ENCODE measurements at places on chromosomes 2 and 18.

- DNase-seq: no peak
Observed at GRCh38 chr2:16726147-16726546, 60.5 kb upstream of the CYRIA start.

DNA sequence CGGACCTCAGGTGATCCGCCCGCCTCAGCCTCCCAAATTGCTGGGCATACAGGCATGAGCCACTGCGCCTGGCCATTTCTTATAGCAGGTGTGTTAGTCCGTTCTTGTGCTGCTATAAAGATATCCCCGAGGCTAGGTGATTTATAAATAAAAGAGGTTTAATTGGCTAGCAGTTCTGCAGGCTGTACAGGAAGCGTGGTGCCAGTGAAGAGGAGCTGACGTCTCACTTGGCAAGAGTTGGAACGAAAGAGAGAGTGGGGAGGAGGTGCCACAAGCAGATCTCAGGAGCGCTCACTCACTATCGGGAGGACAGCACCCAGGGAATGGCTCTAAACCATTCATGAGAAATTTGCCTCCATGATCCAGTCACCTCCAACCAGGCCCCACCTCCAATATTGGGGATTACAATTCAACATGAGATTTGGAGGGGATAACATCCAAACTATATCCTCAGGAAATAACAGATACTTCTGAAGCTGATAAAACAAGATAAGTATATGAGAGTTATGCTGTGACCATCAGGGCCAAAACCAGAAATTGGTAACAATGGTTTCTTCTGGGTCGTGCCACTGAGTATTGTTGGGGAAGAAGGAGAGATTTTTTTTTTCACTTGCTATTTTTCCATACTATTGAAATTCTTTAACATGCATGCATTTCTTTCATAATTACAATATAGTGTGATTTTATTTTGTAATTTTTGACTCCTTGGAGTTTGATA lies 7.4 kb upstream of the RMC1 start:
- DNase-seq: peak; percentile 74

DNA sequence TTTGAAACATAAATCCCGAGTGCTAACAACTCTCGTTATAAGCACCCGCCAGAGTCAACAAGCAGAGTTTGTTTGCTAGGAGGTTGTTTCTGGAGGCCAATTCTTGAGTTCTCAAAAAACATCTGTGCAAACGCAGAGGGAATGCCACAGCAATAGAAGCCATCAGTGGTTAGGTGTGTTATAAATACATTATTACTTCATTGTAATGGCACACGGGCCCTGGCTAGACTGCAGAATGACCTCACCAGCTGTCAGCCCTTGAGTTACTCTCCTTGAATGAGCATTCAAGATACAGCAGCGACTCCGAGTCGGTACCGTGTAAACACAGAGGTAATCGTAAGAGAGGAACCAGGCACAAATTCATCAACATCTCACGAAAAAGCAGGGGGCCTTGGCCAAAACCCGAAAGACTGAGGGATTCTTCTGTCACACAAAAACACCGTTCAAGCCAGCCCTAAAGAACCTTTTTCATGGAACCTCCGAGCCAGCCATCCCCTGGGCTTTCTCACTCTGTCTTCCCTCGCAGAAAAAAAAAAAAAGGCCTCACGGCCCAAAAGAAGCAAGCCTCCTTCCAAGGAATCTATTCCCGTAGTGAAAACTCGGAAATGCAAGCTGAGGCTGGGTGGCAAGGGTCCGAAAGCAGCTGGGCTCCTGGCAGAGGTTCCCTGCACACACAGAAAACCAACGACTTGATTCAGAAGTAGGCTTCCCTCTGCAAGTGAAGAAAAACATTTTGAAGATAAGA lies 133.7 kb upstream of the MEIS1 start:
- DNase-seq: no peak

- no peak for DNase-seq
Observed at GRCh38 chr2:96151595-96152303, 6.5 kb upstream of the DUSP2 start.

DNA sequence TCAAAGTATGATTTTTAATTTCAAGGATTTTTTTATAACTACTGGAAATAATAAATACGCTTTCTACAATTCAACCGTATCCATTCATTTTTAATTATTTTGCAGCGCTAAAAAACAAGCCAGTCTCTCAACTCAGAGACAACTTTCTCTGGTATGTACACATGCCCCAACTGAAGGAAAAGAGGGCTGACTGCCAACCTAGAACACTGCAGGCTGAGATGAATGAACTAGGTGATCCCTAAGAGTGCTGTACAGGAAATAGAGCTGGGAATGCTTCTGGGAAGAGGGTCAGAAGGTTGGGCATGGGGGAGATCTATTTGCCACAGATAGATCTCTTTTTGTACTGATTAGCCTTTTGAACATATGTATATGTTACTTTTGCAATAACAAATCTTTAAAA lies 460.1 kb downstream of the NR4A2 start:
- no peak for DNase-seq

DNA sequence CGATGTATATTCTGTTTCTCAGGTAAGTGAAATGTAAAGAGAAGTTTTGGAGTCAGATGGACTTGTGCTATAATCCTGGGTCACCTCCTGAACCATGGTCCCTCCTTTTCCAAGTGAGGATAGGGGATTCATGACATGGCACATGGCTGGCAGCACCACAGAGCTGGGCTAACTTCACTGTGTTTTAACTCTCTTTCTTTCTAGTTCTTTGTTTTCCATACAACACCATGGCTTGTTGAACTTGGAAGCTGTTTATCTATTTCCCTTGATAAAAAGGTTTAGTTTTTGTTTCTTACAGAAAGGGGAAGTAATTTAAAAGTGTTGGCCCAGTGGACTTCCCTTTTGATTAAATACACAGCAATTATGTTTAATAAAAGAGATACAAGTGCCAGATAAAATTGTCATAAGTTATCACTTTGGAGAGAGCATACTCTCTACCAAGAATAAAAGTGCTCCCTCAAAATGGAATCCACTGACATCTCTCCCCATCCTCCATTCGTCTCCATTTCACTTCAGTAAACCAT lies 90.4 kb downstream of the PLCL1 start:
- no peak for DNase-seq

- DNase-seq: peak; percentile 31
Observed at GRCh38 chr2:240567872-240568677, at the start of gene RNPEPL1. Gene RNPEPL1, plus strand, starts transcription at chr2:240568484. Its CDS starts 103 bp downstream, at chr2:240568587.

- DNase-seq: no peak
Observed at GRCh38 chr2:7999683-8000476, 682.0 kb upstream of the ID2 start.

GRCh38 chr2:180291060-180291459 lies 284.0 kb upstream of the CWC22 start:
- no peak for DNase-seq

GRCh38 chr18:70956554-70956953 lies 667.7 kb downstream of the SOCS6 start:
- DNase-seq: no peak

DNA sequence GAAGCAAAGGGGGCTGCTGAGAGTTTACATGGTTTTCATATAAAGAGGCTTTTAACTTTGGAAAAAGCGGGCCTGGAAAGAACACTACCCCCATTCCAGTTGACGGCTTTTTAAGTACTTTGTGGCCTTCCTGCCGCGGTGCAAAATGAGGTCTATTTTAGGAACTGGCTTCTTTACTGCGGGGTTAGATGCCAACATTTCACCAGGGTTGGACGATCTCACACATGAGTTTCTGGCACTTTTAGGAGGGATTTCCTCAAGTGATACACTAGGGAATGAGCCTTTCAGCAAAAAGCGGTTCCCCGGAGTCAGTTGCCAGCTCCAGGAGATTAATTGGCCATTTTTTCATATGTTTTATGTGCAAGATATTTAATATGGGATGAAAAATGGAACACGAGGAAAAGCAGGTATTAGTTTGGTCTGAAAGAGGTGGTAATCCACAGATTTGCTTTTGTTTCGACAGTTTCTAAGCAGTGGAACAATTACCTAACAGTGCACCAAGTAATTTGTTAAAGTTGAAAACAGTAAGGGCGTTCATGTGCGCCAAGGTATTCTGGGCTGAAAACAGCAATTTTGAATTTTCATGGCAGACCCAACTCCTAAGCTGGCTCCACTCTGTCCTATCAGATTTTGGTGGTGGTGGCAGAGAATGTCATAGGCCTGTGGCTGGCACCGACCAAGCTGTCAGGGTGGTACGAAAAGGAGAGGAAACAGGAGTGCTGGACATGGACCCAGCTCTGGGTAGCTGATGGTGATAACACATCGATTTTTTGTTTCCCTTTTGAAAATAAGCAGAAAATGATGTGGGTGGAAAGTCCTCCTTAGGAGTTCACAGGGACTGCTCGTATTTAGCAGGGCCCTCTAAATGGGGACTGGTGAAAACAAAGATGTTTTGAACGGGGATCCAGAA lies 55.6 kb upstream of the FZD5 start:
- no peak for DNase-seq

GRCh38 chr2:29110916-29111535 lies 4.2 kb upstream of the CLIP4 start:
- no peak for DNase-seq

GRCh38 chr2:112629224-112629623 lies 16.5 kb upstream of the SLC20A1 start:
- DNase-seq: no peak

DNA sequence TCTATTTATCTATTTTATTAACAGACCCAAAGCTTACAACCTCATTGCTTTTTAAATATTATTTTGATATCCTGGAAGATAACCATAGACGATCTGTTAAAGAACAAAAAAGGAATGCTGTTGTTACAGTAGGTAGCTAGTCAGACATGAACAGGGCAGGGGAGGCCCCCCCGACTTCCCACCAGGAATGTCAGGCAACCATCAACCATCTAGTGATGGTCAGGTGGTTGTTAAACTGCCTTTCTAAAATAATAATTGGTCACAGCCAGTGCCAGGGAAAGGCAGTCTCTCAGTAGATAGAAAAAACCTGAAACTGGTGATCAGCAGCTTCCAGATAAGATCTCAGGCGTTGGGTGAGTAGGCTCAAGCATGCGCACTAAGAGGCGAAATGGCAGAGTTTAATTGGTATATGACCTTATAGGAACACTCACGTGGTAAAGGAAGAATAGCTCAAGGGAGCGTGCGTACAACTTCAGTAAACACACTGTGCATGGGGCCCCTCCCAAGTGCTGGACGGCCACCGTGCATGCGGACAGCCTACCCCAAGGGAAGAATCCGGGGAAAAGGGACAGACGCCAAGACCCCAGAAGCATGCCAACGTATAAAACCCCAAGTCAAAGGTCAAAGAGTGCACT lies 32.5 kb upstream of the CCL20 start:
- DNase-seq: no peak
